ENCODE measurements at places on chromosomes 5 and 9. TPM values are rescaled to one million over a fixed set of nuclear protein-coding genes. Genes with fewer than 3 reads are reported as not detected.

GRCh38 chr5:172910828-172911627 lies 48.2 kb upstream of the RPL26L1 start:
- peak; percentile 37 for DNase-seq

DNA sequence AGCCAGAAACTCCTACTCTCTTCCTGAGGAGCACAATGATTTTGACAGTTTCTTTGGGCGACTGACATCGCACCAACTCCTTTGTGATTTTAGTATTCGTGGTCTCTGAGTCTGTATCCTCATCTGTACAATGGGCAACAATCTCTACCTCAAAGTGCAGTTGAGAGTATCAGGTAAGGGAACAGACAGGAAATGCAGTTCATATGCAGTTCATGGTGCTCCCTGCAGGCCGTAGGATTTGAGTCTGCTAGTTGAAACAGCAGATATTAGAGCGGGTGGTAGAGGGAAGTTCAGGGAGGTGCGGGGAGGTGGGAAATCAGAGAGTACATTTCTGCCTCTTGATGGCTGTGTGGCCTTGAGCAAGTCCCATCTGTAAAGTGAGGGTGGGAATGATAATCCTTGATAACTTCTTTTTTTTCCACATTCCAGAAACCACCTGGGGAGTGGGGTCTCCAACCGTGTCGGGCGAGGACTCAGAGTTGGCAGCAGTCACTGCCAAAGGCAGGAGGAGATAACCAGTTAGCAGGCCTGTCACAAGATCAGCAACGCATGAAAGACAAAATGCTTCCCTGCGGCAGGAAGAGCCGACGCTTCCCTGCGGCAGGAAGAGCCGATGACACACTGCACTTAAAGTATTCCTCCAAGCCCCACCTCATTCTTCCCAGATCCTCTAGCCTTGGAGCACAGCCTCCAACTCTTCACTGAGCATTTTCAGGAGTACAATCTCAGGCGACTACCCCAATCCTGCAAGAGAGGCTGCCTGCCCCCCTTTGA lies 6.0 kb upstream of the NEK6 start:
- no peak for DNase-seq

GRCh38 chr9:127122176-127123063 lies at the start of gene ANGPTL2:
TSS of gene ANGPTL2 (minus strand) at chr9:127122635. CDS start at chr9:127108731, 13,904 bp downstream.
- peak; percentile 83 for DNase-seq

The PPP2CA gene
- polyA plus RNA-seq: 29.5 TPM

The FOXD4 gene
- polyA plus RNA-seq: 0.68 TPM

GRCh38 chr5:54883374-54884194 lies 101.8 kb downstream of the ESM1 start:
- peak; percentile 71 for DNase-seq

DNA sequence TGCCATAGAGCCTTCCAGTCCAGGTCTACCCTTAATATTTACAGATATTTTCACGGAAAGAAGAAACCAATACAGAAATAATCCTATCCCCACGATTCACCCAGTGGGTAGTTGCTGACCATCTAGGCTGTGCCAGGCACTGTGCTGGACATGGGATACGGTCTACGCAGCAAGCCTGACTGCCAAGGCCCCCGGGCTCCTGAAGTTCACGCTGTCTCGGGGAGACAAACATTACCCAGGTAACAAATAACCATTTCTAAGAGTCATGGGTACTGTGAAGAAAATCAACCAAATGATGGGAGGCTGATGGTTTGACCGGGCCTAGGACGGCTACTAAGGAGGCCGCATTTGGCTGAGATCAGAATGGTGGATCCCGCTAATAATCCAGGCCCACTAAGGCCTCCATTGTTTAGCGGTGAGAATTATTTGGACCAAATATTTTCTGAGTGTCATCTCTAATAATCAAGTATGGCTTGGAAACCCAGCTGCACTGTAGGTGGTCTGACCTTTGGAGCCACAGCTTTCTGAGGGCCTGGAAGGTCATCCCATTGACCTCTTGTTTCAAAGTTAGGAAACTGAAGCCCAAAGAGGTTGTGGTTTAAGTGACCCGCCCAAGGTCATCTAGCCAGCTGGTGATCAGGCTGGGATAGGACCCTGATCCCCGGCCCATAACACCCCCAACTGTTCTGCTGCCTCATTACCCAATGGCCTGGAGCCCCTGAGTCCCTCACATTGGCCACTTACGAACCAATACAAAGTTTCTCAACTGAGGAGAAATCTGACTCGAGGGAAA lies 82.4 kb downstream of the AK8 start:
- DNase-seq: no peak

The NPR3 gene
- 0.38 TPM for polyA plus RNA-seq

GRCh38 chr5:80147119-80147815 lies 108.6 kb downstream of the SERINC5 start:
- DNase-seq: no peak

DNA sequence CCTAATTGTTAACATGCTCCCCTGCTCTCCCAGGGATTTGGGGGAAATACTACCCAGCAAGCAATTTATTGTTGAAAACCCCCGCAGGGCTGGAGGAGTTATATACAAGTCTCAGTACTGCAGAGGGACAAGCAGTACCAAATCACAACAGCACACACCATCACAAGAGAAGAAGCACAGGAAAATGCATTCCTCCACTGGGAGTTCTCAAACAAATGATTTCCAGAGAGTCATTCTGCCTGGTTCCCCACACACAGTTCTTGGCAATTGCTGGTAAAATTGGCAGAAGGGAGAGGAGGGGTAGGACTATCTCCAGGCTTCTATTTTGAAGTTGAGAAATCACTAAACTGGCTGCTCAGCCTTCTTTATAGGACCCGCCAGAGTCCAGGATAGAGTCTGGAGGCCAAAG lies 16.8 kb downstream of the SIL1 start:
- no peak for DNase-seq

- DNase-seq: peak; percentile 54
These were observed 3.8 kb upstream of the COL27A1 start for GRCh38 chr9:114151426-114151956.

The ITK gene
- polyA plus RNA-seq: 0.30 TPM

DNA sequence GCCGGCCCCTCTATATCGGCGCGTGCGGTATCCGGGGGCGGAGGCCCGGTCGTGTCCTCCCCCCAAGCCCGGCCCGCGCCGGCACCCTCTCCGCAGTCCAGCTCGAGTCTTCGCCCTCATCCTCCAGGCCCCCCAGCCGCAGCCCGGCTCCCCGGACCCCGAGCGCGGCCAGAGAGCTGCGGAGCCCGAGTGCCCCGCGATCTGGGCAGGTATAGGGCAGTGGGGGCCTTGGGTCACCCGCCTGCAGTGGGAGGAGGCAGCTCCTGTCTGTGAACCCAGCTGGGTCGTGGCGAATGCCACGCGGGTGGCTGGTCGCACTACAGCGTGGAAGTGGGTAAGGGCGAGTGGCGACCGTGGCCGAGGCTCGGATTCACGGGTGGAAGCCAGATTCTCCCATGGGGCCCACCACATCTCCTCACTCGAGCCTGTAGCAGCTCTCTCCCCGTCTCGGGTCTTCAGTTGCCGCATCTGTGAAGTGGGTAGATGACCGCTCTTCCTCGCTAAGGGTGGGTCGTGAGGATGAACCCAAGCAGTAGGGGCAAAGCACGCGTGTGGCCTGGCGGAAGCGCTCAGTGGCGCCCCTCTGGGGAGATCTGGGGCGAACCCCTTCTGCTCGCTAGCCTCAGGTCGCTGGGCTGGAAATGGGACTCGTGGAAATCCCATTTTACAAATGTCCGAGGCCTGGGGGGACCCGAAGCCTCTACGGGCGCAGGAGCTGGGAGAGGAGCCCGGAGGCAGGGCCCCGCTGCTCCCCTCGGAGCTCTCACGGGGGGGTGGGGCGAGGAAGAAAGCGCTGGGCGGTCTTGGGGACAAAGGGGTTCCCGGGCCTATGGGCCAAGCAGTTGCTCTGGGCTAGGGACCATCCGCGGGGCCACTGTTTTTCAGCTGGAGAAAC lies 1.9 kb downstream of the NR5A1 start:
- DNase-seq: peak; percentile 58

- no peak for DNase-seq
These were observed 9.8 kb upstream of the CEMIP2 start for GRCh38 chr9:71778085-71778484.

The NUTM2F gene
- 0.07 TPM for polyA plus RNA-seq

DNA sequence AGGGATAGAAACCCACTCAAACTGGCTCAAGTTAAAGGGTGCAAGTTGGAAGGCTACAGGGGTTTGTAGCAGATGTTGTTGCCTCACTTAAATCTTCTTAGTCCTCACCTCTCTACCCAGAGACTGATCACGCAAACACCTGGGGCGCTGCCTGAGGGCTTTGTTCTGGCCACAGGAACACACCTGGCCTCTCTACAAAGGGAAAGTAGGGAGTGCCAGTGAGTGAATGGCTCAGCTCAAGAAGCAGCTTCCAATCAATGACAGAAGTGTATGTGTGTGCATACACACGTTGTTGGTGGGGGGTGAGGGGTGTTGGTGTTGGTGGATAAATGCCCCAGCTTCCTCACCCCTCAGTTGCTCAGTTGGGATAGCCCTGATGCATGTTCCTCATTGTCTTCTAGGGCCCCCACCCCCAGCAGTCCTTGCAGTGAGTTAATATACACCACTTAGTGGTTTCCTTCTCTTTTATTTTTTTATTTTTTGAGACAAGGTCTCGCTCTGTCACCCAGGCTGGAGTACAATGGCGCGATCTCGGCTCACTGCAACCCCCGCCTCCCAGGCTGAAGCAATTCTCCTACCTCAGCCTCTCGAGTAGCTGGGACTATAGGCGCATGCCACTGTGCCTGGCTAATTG lies 30.6 kb upstream of the CTNNA1 start:
- DNase-seq: no peak

DNA sequence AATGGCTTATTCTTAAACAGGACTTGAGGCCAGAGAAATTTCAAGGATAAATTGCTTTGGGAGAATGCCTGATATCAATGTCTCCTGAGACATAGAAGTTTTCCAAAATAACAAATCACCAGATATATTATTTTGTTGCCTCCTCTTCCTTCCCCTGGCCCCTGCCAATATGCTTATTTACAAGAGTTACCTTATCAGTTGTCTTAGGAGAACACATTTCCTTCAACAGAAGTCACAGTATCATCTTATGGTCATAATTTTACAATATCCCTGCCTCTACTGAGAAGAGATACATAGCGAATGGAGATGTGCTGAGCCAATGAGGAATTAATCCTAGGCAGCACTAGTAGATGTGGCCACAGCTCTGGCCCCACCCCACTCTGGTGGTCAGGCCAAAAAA lies 43.1 kb downstream of the TMEM252 start:
- DNase-seq: no peak

The TICAM2 gene
- polyA plus RNA-seq: 1.4 TPM

The CDKN2B gene
- polyA plus RNA-seq: 2.2 TPM

GRCh38 chr5:148748702-148749392 lies 77.6 kb upstream of the ADRB2 start:
- DNase-seq: no peak

DNA sequence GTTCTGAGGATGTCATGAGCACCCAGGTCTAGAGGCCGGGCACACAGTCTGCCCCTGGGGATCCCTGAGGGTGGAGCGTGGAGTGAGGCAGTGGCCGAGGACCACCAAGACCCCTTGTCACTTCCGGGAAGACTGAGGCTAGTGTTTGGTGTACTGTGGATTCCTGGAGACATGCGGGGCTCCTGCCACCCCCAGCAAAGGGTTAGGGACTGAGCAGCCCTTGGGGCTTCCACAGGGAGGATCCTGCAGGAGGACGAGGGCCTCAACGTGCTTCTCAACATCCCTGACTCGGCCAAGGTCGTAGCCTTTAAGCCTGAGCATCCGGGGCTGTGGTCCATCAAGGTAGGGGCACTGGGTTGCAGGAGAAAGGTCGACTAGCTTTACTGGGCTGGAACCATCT lies 29.9 kb downstream of the HMCN2 start:
- DNase-seq: no peak

DNA sequence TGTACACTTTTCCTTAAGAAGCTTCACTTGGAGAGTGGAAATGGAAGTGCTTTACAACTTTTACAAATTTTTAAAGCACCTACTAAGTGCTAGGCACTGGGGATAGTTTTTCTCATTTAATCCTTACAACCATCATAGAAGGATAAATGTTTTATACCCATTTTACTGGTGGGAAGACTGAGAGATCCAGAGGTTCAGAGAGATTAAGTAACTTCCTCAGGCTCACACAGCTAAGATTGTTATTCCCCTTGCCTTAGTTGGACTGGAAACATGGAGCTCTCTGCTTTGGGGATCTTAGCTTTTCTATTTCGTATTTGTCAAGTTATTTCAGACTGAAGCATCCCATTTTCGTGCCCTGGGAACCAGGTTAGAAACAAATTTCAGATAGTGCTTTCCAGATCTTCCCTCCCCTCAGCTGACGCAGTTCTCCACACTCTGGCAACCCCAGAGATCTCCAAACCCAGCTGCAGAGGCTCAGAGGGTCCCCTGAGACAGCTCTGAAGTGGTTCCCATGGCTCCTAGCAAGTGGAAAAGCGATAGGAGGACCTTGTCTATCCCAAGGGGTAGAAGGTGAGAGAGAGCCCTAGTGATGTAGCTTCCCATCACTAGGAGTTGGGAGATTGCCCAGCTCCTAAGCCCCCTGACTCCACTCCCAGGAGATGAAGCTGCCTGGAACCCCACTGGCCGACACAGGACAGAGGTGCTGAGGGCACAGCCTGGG lies 16.2 kb upstream of the GABBR2 start:
- no peak for DNase-seq

- no peak for DNase-seq
These were observed 141.7 kb downstream of the TARS1 start for GRCh38 chr5:33582417-33582816.

DNA sequence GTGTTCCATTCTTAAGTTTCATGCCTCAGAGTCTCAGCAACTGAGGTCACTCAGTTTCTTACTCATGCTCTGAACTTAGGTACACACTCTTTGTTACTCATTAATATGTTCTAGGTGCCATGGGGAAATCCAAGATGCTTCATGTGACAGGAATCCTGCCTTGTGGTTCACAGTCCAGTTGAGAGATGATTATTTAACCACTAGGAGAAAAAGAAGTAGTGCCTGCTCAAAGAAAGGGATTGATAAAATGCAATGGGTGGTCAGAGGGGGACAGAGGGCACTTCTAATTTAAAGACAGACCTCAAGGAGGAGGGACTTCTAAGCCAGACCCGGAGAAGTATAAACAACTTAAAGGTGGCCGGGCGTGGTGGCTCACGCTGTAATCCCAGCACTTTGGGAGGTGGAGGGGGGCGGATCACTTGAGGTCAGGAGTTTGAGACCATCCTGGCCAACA lies 69.0 kb downstream of the UGCG start:
- DNase-seq: no peak

The SLC12A7 gene
- polyA plus RNA-seq: 40.0 TPM
